ENCODE measurements at places on chromosomes 4 and X.

GRCh38 chr4:242121-242848 lies 63.0 kb downstream of the ZNF732 start:
- DNase-seq, result peak; percentile 56

- DNase-seq, result no peak
Measured at GRCh38 chr4:109169170-109169569, 133.3 kb downstream of the COL25A1 start.

DNA sequence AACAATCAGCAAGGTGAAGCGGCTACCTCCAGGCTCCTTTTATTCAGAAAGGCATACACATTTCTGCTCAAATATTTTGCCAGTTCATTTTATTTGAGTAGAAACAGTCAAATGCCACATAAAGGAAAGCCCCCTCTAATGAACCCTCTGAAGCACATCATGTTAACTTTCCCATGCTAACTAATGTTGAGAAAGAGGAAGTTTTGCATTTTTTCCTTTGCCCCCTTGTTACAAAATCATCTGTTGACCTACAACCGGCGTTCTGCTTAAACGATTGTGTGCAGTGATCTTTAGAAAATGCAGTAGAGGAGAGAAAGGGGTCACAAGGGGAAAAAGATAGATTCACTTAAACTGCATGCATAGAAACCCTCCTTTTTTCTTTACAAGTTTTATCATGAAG lies 25.2 kb upstream of the ATXN3L start:
- no peak for DNase-seq

DNA sequence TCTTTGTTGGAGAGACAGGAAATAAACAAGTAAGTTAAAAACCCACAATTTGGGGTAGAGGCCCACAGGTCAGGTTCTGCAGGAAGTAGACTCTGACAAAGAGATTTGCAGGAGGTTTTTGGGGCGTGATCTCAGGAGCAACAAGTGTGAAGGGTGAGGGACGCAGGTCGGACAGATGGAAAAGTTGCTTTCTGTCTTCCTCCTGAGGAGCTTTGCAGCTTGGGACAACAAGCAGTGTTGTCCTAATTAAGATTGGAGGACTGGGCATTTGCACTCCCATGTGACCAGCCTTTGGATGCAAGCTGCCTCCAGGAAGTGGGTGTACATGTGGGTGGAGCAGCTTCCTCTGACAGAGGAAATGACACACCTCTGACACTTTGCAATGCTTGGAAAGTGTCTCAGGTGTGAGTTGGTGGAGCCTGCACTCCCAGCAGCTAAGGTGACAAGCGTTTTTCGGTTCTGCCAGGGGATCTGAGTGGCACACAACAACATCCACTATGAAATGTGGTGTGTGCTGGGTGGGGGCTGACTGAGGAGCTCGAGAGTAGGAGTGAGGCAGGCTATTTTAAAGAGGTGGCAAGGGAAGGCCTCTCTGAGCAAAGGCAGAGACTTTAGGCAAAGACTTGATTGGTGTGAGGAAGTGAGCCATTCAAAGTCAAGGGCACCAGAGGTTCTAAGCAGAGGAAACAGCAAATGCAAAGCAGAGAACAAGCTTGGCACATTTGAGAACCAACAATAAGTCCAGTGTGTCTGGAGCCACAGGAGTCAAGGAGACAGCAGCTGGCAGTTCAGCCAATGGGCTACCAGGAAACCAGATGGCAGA lies 339.8 kb upstream of the GATB start:
- DNase-seq, result peak; percentile 63

DNA sequence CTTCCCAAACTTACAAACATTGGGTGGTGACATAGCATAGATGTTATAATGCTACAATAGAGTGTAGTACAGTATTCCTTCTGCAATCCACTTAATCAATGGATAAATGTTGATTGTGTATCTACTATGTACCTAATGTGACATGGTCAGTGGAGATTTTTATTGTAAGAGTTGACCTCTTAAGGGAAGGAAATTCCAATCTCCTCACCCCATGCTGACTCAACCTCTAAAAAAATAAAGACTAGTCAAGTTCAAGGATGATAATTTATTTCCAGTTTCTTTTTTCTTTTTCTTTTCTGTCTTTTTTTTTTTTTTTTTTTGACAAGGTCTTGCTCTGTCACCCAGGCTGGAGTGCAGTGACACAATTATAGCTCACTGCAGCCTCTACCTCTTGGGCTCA lies 206.5 kb upstream of the STS start:
- DNase-seq, result no peak

GRCh38 chrX:110741213-110741796 lies 54.3 kb downstream of the CHRDL1 start:
- no peak for DNase-seq

GRCh38 chrX:125850693-125851092 lies 315.4 kb downstream of the DCAF12L2 start:
- DNase-seq, result no peak

GRCh38 chrX:97639526-97639925 lies 755.8 kb downstream of the RPA4 start:
- no peak for DNase-seq

GRCh38 chr4:5885733-5886132 lies 7.2 kb downstream of the CRMP1 start:
- no peak for DNase-seq

DNA sequence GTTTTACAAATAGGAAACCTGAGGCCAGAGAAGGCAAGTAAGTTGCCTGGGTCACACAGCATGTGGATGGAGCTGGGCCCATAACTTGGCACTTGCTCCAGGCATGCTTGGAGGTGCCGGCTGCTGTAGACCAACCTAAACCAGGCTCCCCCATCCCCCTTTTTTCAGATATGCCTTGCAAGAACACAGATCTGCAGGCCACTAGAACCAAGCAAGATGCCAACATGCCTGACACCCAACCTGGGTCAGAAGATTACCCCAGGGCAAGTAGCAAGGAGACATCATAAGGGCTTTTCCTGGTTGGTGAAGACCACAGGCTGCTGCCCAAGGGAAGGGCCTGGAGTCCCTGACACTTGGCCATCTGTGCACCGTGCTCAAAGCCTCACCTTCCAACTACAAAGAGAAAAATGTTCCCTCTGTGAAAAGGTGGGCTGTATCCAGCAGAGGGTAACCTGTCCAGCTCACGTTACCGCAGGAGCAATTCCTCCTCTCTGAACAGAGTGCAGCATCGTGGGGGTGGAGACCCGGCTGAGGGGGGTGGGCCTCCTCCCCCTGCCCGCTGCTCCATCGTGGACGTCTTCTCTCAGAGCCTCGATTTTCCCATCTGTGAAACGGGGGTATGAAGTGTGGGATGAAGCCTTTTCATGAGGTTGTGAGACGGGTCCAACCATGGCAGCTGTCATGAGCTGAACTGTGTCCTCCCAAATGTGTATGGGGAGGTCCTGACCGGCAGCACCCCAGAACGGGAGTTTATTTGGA lies 23.0 kb downstream of the HMX1 start:
- DNase-seq, result no peak

DNA sequence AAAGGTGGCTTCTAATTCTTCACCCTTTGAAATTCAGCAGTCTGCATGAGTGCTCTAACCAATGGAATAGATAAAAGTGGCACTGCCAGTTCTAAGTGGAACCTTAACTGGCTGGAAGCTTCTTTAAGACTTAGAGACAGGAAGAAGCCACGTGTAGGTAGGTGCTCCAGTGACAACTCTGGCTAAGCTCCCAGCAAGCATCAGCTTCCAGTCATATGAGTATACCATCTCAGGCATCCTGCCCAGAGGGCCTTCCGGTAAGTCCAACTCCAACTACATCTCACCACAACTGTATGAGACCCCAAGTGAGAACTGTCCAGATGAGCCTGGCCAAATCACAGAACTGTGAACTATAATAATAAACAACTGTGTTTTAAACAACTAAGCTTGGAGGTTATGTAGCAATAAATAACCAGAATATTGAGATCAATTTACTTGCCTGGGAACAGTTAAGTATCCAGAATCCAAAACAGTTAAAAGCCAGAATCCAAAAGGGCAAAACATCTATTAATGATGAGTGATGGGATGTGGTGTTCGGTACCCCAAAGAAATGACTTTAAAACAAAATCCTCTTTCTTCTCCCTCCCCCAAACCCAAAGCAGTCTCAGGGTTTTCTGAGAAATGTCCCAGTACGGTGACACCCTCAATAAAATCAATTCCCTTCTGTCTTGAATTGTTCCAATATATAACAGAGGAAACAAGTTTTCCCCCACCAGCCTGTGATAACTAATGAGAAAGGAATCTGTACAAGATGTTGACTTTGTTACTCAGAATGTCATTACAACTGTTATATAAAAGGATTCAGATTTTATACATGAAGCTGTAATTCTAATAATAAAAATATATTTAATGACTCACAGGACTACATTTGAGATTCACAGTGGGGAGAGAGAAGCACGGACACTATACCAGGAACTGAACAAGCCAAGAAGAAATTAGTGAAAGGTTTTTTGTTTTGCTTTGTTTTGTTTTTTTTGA lies 4.2 kb downstream of the TSPAN5 start:
- DNase-seq, result no peak

- DNase-seq, result no peak
Measured at GRCh38 chrX:74890676-74891430, 34.4 kb downstream of the NEXMIF start.

GRCh38 chr4:83109480-83110222 lies 4.9 kb downstream of the PLAC8 start:
- DNase-seq, result peak; percentile 71

DNA sequence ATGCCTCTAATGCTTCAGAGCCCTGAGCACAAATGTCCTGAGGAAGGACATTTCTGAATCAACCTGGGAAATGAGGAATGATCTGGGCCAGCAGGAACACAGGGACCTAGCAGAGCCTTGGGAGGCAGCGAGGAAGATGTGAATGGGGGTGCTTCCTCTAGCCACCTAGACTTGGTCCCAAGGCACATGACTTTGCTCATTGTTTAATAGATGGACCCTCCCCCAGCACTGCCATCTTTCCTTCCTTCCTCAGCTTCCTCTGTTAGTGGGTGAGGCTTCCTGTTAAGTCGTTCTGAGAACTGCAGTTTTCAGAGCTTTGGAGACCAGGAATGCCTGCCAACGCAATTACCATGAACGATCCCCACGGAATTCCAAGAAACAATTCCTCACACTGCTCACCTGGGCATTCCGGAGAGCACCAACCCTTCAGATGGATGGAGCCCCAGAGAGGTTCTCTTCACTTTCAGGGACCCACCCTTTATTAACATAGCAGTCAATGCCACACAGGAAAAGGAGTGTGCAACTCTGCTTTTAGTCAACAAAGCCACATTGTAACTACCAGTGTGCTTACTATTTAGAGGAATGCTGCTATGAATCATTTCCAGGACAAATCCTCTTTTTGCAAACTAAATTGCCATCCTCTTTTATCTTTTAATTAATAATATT lies 48.5 kb upstream of the STIM2 start:
- no peak for DNase-seq

- DNase-seq, result no peak
Measured at GRCh38 chr4:36358173-36358572, 76.8 kb downstream of the DTHD1 start.

GRCh38 chr4:73161527-73162185 lies 92.1 kb upstream of the COX18 start:
- DNase-seq, result no peak

GRCh38 chr4:120506536-120506935 lies 416.0 kb downstream of the PRDM5 start:
- no peak for DNase-seq

Data from stimulated activated naive CD8-positive, alpha-beta T cell treated with anti-CD3 and anti-CD28 coated beads, Interleukin-15, Interleukin-2, amounts not matched to agents 100 U/mL and 50 U/mL, for 24 hours (primary cell).